ENCODE measurements at places on chromosomes 6 and 20. TPM values are rescaled to one million over a fixed set of nuclear protein-coding genes. Genes with fewer than 3 reads are reported as not detected.
A peak's percentile ranks its signal among the peaks of the same experiment; 100 is the strongest.

- DNase-seq: no peak
Measured at GRCh38 chr6:134437376-134437775, 119.5 kb upstream of the SGK1 start.

GRCh38 chr6:66496659-66497058 lies 789.6 kb upstream of the EYS start:
- DNase-seq: no peak

DNA sequence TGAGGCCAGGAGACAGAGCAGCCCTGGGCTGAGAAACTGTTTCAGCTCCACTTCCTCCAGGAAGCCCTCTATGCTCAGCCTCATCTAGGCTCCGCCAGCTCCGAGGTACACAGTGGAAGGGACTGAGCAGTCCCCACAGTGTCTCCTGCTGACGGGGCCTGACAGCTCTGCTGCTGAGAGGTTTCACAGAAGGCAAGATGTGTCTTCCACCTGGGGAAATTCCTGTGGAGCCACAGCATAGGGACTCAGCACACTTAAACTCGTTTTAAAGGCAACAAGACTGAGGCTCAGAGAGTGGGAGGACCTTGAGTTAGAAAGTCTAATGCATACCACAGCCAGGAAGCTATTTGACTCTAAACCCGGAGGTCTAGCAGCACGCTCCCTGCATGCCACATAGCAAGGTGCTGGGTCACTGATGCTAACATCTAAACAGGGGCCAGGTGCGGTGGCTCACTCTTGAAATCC lies 6.8 kb downstream of the ADA start:
- DNase-seq: no peak

DNA sequence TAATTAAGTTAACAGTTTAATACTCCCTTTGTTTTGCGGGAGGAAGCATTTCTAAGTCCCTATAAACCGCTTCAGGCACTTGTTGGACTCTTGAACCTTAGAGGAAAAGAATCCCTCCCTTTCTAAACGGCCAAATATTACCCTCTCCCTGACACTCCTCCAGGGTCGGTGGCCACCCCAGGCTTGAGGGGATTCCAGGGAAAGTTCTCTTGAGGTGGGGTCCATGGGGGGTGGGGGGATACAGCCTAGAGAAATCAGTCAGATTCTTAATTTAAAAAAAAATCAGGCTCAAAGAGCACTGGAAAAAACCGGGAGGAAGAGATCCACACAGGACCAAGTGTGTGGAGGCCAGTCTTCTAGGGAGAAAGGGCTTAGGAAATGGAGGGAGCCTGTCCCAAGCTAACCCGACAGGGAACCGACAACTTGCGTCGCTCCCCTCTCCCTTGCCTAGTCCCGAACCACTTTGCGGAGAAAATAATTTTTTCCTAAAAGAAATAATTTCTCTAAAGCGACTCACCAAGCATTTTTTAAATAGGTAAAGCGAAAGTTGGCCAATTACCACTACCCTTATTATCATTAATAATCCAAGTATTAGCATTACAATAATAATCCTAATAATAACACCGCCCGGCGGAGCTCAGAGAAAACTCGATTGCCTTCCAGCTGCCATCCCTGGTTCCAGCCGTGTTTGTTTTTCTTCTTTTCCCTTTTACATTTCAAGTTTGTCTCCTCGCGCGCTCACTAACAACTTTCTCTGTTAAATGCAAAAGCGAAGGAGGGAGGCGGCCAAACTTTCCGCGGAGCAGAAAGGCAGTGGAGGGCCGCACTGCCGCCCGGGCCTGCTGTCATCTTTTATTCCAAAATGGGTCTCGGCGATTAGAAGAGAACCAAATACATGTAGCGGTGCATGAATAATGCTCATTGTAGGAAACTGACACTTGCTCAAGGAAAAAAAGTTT lies 4.8 kb downstream of the NR2E1 start:
- DNase-seq: no peak

DNA sequence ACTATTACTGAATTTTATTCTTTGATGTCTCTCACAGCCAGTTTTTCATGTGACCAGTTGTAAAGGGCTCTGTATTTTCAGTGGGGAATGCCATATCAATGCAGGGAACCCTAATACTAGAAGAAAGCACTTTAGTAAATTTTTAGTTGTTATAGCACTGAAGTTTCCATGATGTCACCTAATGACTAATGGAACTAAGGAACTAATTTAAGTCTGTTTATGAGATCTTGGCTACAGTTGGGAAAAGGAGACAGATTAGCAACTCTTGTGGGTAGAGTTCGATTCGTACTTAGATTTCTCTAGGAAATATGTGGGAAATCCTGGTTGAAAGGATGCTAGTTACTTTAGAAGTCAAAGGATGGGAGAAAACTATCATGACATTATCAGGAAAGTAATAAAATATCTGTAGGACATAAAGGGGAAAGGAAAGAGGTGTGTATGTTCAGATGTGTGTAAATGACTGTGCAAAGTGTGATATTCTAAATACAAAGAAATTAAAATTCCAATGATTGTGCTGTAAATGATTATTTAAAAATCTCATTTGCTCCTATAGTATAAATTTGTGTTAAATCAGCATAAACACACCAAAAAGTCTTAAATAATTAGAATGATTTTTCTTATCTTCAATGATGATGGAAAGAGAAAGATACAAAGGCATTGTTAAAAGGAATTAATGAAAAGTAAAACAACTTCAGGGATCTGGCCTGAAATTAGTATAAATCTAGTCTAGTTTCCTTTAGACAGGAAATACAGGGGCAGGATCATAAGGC lies 103.4 kb downstream of the LRRC1 start:
- no peak for DNase-seq

DNA sequence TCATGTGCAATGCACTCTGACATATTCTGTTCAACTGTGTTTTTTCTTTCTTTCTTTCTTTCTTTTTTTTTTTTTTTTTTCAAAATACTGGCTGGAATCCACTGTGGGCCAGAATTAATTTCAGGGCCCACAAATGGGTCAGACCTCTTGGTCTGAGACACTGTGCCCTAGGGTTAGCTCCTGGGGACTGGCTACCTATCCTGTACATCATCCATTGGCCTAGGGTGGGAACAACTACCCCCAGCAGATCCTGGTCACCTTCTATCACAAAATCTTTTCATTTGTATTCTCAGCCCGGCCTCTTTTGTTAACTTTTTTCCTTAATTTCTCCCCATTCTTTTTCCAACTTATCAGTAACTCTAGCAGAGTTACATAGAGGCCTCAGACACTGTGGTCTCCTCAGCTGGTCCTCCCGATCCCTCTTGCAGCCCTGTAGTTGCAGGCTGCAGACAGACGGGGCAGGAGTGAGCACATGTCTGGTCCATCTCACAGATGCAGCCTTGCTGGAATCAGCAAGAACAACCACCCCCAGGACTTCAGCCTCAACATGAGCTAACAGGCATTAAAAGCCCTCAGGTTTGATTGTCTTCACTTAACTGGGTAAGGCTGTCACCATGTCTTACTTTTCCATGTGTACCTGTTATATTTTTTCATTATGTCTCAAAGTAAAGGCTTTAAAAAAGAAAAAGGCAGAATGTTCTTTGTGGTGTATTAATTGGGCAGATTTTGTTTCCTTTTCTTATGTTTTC lies 41.3 kb downstream of the TXLNB start:
- DNase-seq: peak; percentile 84

The LAMA2 gene
- total RNA-seq: 3.7 TPM
